ENCODE measurements at places on chromosomes 1 and 21. TPM values are rescaled to one million over a fixed set of nuclear protein-coding genes. Genes with fewer than 3 reads are reported as not detected.

DNA sequence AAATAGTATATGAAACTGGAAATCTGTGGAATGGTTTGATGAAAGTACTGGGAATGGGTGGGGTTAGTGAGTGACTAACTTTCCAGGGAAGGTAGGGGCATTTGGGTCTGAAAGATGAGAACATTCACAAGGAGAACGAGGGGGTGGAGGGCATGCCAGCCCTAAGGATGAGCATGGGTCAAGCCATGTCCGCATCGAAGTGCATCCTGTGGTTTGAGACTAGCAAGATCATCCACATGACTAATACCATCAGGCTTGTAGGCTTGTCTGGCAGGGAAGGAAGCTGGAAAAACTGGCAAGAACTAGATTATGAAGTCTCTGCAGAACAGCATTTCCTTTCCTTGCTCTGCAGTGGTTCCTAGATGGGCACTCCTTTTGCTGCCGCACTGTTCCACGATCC lies 70.4 kb upstream of the UBE2U start:
- DNase-seq: peak; percentile 90

CLDN8 gene
- total RNA-seq: not detected

DNA sequence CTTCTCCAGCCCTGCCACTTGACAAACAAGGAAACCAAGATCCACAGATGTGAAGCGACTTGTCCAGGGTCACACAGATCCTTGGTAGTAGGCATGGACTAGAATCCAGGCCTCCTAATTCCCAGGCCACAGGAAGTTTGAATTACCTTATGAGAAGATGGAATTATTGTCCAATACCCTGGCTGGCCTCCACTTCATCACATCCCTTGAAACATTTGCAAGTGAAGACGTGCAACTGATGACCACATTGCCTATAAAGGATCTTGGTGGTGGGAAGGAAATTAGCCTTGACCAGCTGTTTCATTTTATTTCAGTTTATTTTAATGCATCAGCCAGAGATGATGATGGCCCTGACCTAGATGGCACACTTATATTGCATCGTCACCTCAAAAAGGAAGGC lies 165.8 kb upstream of the CAMK1G start:
- no peak for DNase-seq

DNA sequence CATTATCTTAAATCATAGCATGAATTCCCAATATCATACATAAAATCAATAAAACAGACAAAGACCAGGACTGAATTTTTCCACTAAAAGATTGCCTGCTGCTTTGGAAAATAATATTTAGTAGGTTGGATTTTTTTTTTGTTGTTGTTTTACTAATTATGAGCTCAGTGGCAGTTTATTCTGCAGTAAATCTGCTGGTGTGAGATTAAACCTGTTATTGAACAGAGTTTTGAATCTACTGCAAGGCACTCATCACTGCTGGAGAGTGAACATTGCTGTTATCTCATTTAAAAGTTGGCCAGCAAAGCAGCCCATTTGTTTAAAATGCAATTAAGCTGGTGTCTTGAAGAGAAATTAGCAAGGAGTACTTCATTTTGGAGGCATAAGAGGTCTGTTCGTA lies 986.1 kb downstream of the ADGRL2 start:
- DNase-seq: no peak

GRCh38 chr1:246291127-246291526 lies 216.0 kb downstream of the SMYD3 start:
- DNase-seq: no peak

All from astrocyte (in vitro differentiated cells and primary cell).